ENCODE measurements at places on chromosomes 13 and 19.

DNA sequence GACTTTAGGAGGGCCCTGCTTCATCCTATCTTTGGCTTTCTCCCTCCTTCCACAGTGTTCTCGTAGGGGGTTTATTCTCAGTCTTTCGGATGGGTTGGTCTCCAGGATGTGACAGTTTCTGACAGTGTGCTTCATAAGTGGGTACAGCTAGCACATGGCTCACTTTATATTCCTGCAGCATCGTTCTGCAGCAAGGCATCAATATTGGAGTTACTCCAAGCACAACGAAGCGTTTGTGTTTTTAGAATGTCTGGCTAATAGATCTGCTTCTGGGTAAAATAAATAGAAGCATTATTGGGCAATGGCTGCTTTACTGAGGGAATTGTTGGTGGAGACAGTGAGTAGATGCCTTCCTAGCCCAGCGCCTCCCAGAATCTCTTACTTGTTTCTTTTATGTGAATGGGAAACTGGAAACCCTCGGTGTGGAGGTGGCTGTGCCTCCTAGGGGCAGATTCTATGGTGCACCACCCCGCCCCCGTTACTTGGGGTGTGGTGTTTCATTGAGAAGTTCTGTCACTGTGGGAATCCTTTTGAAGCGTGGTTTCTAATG, 2.0 kb downstream of the FARP1 start:
- no peak for DNase-seq

DNA sequence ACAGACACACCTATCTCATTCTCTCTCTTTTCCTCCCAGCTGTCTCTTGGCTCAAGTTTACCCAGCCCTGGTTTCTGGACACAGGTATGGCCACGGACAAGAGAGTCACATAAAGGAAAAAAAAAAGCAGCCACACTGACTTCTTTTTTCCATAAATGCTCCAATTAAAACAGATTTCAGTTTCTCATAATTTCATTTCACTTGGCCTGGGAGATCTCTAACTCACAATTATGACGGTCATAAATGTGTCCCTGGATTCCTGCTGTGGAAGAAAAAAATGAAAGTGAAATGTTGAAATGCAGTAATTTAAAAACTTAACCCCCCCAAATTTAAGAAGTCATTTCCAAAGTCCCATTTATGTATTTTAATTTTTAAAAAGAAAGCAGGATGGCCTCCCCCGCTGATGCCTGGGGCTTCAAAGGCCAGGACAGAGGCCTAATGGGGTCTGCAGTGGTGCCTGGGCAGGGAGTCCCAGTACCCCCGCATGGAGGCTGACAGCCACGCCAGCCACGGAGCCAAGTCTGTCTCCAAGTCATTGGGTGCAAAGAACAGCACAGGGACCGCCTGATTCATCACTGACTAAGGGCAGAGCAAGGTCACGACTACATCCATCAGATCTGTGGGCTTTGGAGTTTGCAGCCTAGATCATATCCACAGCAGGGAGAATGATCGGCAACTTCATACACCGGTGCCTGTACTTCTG, 79.7 kb downstream of the TSHZ3 start:
- no peak for DNase-seq

DNA sequence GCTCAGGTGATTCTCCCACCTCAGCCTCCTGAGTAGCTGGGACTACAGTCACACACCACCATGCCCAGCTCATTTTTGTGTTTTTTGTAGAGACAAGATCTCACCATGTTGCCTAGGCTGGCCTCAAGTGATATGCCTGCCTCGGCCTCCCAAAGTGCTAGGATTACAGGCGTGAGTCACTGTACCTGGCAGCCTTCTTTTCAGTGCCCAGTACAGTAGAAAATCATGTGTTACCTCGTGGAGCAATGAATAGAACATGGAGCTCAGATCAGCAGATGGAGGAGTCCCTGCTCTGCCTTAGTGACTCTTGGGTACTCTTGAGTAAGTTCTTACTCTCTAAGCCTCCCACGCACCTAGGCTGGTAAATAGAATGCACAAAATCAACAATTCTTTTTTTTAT, 44.7 kb downstream of the THSD1 start:
- no peak for DNase-seq

GRCh38 chr13:48977286-48977625, 1.5 kb downstream of the FNDC3A start:
- no peak for DNase-seq

- peak; percentile 33 for DNase-seq
Measured at GRCh38 chr19:632579-633067, 714 bp downstream of the POLRMT start.

DNA sequence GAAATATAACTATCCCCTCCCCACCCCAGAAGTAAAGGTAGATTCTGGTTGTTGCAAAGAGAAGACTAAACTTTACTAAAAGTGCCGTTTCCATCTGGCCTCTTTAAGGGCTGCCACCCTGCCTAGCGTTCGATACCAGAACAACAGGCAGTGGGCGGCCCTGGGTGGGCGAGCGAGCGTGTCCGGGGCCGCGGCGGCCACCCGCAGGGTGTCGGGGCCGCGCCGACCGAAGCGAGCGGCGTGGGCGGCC, 2.6 kb downstream of the FGF9 start:
- DNase-seq = no peak

DNA sequence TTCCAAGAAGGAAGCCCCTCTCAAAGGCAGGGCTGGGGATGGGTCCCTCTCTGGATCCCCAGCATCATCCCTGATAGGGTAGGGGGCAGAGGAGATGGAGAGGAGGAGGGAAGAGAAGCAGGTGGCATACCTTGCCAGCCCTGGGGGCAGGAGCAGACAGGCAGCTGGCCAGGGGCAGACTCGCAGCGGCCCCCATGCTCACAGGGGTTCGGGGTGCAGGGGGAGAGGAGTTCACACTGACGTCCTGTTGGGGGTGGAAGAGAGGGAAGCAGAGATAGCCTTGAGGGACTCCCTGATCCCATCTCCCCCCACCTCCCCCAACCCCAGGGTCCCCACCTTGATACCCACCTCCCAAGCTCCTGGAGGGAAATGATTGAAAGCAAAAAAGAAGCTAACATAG, 16.0 kb downstream of the NOTCH3 start:
- no peak for DNase-seq

DNA sequence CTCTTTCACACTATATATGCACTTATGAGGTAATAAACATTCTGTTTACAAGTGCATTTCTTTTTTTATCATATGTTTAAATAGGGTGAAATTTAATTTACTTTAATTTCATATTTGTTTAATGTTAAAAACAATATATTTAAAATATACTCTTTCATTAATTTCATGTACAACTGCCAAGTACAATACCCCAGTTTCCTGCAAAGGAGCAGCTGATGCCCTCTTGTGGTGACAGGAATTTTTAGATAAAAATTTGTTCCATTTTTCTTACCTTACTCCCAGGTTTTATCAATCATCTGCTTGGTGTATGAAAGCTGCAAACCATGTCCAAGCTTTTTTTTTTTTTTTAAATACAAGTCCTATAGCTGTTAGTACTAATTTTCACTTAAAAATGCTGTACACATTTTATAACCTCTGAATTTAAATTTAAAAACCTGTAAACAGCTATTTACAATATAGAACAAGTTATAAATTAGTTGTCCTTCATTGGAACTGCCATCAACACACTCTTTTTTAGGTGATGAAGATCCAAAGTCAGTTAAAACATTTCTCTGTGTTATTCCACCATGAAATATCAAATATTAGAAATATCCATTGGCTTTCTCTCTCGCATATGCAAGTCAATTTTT, 4.9 kb downstream of the PCDH20 start:
- DNase-seq = no peak

- DNase-seq = no peak
Measured at GRCh38 chr19:3056417-3057088, 5.7 kb downstream of the TLE5 start.

DNA sequence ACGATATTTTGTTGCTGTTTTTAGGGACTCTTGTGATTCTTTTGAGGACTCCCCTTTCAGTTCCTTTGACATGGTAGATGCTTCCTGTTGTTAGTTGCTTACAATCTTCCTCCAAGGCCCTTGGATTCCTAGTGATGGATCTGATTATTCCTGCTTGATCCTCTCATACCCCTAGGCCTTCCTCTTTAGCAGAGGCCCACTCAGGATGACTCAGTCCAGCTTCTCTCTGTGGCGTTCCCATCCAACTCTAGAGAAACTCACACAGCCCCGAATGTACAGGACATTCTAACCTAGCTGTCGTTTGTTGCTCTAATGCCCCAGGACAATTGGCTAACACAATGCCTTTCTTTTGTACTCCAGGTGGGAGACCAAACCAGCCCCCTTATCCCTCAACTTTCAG, 191.4 kb downstream of the POSTN start:
- no peak for DNase-seq

DNA sequence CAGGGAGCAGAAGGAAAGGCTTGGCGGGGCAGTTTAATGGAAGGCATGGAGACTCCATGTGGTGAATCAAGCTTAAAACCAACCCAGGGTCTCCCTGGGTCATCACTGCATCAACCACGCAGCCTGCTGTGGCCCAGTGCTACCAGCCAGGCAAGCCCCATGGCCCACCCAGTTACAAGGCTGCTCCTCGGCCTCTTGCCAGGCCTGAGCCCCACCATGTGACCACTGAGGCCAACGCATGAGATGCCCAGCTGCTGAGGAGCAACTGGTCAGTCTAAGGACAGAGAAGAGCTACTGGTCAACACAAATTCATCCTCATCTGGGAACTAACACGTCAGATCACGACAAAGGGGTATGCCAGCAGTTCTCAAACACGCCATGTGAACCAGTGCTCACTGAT, 15.4 kb upstream of the KPTN start:
- DNase-seq = no peak

- DNase-seq = no peak
Measured at GRCh38 chr13:113902986-113903775, 39.3 kb upstream of the GAS6 start.

- DNase-seq = no peak
Measured at GRCh38 chr13:96671073-96671472, 323.2 kb downstream of the OXGR1 start.

- DNase-seq = no peak
Measured at GRCh38 chr19:55157064-55157908, at the start of gene TNNI3. Gene TNNI3, minus strand, starts transcription at chr19:55157732. Its CDS starts 143 bp downstream, at chr19:55157589.

- no peak for DNase-seq
Measured at GRCh38 chr13:30730526-30730925, 4.8 kb upstream of the ALOX5AP start.

GRCh38 chr13:99605420-99606323, 104.4 kb downstream of the TM9SF2 start:
- peak; percentile 28 for DNase-seq

- no peak for DNase-seq
Measured at GRCh38 chr19:31537136-31537535, 187.9 kb upstream of the TSHZ3 start.

DNA sequence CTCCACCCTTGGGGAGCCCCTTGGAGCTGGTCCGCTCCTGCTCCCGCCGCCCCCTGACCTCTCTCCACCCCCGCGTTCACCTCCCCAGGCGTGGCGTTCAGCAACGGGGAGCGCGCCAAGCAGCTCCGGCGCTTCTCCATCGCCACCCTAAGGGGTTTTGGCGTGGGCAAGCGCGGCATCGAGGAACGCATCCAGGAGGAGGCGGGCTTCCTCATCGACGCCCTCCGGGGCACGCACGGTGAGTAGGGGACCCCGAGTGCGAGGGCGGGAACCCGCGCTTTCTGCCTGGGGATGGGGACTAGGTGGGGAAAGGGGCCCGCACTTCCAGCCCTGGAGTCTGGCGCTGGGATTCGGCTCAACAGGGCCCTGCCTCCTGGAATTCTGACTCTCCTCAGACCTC, 1.7 kb downstream of the CYP2A13 start:
- DNase-seq = no peak

DNA sequence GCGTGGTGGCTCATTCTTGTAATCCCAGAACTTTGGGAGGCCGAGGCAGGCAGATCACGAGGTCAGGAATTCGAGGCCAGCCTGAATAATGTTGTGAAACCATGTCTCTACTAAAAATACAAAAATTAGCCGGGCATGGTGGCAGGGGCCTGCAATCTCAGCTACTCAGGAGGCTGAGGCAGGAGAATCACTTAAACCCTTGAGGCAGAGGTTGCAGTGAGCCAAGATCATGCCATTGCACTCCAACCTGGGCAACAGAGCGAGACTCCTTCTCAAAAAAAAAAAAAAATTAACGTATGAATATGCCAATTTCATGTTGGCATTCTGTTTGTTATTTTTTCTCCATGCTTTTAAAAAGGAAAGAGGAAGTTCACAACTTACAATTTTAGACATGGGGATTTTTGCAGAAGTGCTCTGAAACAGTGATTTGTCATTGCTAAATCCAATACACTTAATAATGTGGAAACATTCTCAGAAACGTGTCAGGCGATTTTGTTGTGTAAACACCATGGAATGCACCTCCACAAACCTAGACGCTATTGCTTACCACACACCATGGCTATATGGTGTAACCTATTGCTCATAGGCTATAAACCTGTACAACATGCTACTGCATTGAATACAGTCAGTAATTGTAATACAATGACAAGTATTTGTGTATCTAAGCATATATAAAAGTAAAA, 115.9 kb upstream of the PCDH20 start:
- no peak for DNase-seq

- DNase-seq = no peak
Measured at GRCh38 chr19:31604493-31605040, 255.3 kb upstream of the TSHZ3 start.

DNA sequence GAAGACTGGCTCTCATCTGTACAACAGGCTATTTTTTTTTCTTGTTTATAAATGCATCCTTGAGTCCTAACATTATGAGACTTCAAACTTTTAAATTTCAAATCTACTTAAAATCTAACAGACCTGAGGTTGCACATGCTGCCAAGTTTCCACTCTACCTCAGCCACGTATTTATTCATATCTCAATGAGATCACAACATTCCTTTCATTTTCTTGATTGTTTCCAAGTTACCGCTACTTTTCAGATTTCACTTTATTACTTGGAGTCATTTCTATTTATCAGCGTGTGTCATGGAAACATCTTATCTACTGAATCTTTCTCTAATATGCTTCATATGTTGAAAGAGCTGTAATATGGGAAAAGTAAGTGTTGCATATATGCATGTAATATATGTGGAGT, 1257.5 kb upstream of the ATXN8OS start:
- no peak for DNase-seq

DNA sequence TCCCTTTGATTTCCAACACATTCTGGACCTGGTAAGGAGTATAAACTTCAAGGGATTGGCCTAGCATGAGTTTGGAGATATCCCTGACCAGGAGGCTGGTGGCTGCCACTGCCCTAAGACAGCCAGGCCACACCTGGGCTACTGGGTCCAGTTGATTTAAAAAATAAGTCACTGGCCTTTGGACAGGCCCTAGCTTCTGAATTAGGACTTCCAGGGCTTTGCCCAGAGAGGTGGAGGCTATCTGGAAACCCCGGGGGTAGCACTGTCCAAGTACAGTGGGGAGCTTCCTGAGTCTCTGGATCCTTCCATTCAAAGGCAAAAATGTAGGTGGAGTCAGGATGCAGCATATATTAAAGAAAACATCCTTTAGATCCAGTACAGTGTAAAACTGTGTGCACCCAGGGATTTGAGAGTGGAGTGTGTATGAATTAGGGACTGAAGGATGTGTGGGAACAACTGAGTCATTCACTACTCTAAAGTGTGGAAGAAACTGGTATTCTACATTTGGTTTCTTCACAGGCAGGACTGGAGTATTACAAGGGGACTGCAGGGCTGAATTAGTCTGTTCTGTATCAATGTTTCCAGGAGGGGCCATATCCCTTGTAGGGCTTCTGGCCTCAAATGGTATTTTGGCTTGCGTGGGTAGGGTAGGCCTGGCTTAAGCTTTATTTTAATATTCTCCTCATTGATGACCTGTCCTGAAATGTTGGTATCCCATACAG, 14.8 kb upstream of the FCGBP start:
- no peak for DNase-seq
